ENCODE measurements at places on chromosomes 16 and 17.

GRCh38 chr16:85903559-85903958 lies 4.6 kb downstream of the IRF8 start:
- no peak for DNase-seq

- DNase-seq: no peak
Measured at GRCh38 chr17:21382560-21383495, 6.7 kb downstream of the KCNJ12 start.

DNA sequence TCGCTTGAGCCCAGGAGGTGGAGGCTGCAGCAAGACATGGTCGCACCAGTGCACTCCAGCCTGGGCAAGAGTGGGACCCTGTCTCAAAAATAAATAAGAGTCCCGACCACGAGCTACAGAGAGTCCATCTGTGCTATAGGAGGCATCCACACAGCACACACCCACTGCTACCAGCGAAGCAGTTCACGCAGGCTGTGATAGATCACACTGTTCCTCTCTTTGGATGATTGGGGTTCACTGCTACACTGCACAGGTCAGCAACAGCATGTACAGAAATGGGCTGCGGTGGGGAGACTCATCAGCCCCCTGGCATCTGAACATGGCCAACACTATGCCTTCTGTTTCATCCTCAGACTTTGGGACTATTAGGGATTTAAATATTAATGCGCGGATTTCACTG lies 33.8 kb downstream of the PMM2 start:
- DNase-seq: no peak

GRCh38 chr17:4220655-4221054 lies 43.1 kb downstream of the ANKFY1 start:
- peak; percentile 18 for DNase-seq

- no peak for DNase-seq
Measured at GRCh38 chr17:40351359-40352236, 12.9 kb downstream of the GJD3 start.

- DNase-seq: no peak
Measured at GRCh38 chr16:48433116-48433849, 48.1 kb upstream of the SIAH1 start.

GRCh38 chr17:79607940-79608623 lies 2.8 kb downstream of the RBFOX3 start:
- peak; percentile 33 for DNase-seq

GRCh38 chr16:23515881-23516280 lies 5.6 kb upstream of the GGA2 start:
- DNase-seq: no peak

DNA sequence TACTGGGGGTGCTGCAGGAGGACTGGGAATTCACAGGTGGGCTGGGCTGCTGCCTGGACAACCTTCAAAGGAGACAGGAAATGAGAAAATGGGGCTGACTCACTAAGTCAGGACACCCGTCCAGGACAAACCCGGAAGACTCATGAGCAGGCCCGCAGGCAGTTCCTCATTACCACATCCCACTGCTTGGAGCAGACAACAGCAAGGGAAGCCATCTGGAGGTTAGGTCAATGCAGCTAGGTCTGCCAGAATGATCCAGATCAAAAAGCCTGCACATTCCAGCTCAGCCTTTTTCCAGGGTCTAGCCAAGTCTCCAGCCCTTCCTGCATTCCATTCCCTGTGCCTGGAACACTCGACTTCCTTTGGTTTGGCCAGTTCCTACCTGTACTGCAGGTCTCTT lies 536.5 kb upstream of the CDH11 start:
- DNase-seq: no peak

- DNase-seq: no peak
Measured at GRCh38 chr16:1283996-1284616, 25.3 kb upstream of the UBE2I start.

DNA sequence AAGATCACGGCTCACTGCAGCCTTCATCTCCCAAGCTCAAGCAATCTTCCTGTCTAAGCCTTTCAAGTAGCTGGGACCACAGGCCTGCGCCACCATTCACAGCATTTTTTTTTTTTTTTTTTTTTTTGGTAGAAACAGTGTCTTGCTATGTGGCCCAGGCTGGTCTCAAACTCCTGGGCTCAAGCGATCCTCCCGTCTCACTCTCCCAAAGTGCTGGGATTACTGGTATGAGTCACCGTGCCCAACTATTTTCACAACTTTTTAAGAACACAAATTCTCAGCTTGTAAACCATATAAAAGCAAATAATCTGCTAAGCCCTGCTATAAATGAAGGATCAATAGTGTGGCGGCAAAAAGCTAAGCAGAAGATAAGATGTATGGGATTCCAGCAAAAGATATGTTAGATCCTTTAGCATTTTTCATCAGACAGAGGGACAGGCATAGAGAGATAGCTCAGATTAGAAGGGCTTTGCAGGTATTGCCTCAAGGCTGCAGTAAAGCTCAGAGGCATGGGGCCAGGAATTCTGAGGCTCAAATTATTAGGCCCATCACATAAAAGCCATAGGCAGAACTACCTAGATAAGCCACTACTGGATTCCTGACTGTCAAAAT lies 55.1 kb downstream of the EMP2 start:
- no peak for DNase-seq

GRCh38 chr16:74455213-74455612 lies 33.9 kb upstream of the CLEC18B start:
- no peak for DNase-seq

- no peak for DNase-seq
Measured at GRCh38 chr16:67805718-67806427, 487 bp downstream of the RANBP10 start.

DNA sequence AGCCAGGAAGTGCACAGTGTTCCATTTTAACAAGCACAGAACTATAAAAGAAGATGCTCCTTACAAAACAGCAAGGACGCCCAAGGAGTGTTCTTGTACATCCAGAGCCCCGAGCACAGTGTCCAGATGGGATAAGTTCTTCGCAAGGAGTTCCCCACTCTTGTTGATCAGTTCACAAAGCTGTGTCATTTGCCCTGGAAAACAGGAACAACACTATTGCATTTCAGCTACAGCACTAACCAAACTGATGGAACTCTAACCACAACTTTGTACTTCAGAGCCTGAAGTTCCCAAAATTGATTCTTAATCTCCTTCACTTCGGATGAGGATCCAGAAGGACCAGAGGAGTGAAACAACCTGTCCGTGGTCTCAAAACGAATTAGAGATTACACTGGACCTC lies 5.1 kb downstream of the COPS3 start:
- no peak for DNase-seq

DNA sequence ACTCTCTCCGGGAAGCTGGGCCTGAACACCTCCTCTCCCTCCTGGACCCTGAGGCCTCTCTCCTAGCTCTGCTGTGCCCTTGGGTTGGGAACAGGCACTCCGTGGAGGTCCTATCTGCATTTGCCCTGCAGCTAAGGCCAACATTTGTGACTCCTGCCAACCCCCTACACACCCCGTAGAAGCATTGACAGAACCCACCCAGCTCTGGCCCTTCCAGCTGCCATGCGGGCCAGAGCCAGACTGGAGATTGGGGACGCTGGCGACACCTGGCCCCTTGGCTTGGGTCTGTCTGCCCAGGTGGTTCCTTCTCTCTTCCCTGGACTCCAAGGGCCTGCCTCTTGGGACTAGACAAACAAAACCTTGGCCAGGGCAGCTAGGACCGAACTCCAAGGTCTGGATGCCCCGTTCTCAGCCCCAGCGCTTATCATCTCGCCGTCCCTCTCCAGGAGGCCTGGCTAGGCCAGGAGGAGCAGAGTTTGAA lies 644 bp upstream of the RHBDF2 start:
- no peak for DNase-seq

- DNase-seq: no peak
Measured at GRCh38 chr16:54504372-54504771, 217.8 kb upstream of the IRX3 start.

- peak; percentile 94 for DNase-seq
Measured at GRCh38 chr17:39636927-39637736, at the start of gene STARD3. Gene STARD3 (plus strand): TSS chr17:39637144. CDS start chr17:39653532, 16,388 bp downstream.

DNA sequence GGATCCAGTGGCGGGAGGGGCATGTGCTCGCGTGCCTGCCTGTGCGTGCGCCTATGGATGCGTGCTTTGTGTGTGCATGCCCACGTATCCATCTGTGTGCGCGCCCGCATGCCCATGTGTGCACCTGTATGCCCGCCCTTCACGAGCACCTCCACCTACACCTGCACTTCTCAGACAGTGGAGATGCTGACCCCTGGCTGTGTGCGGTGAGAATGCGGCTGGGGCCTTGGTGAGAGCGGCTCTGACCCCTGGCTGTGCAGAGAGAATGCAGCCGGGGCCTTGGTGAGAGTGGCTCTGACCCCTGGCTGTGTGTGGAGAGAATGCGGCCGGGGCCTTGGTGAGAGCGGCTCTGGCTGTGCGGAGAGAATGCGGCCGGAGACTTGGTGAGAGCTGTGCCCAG lies 33.9 kb downstream of the AXIN1 start:
- DNase-seq: no peak

GRCh38 chr16:29312835-29313558 lies 93.5 kb downstream of the NPIPB11 start:
- DNase-seq: no peak

DNA sequence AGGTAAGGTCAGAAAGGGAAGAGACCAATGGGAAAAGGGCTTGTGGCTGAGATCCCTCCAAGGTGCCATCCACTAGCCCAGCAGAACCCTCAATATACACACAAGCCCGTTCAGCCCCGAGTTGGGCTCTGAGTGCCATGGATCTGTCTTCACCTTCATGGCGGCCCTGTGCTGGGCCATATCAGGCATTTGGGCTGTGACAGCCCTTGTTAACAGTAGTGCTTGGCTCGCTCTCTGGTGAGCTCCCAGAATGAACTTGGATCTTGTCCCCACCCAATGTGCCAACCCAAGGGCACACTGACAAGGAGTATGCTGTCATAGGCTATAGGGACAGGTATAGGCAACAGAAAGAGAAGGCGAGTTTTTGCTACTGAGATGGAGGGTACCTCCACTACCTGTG lies 182.7 kb downstream of the ZFHX3 start:
- DNase-seq: no peak

- DNase-seq: no peak
Measured at GRCh38 chr17:29059281-29059680, 16.3 kb downstream of the PIPOX start.

GRCh38 chr16:27544671-27545070 lies 5.0 kb downstream of the GTF3C1 start:
- no peak for DNase-seq

GRCh38 chr16:8853150-8853549 lies 15.7 kb downstream of the CARHSP1 start:
- DNase-seq: no peak

GRCh38 chr17:79622776-79623175 lies 11.9 kb upstream of the RBFOX3 start:
- DNase-seq: no peak

GRCh38 chr16:48613061-48613957 lies 3.3 kb upstream of the N4BP1 start:
- DNase-seq: peak; percentile 82

DNA sequence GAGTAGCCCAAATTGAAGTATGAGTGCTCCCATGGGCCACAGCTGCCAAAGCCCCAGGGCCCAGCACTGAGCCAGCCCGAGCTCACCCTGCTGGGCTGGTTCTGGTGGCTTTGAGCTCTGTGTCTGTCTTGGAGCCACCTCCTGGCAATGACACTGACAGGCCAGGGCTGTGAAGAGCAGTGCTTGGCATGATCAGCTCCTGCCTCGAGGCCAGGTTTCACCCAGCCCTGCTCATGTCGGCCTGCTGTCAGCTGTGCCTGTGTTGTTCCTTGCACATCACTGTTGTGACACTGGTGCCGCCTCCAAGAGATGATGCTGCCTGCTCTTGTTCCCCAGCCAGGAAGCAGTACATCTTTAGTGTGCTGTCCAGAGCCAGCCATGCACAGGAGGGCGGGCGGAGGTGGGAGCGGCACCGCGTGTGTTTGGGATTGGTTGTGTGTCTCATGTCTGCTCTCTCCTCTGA lies 26.0 kb downstream of the PLD6 start:
- peak; percentile 50 for DNase-seq

DNA sequence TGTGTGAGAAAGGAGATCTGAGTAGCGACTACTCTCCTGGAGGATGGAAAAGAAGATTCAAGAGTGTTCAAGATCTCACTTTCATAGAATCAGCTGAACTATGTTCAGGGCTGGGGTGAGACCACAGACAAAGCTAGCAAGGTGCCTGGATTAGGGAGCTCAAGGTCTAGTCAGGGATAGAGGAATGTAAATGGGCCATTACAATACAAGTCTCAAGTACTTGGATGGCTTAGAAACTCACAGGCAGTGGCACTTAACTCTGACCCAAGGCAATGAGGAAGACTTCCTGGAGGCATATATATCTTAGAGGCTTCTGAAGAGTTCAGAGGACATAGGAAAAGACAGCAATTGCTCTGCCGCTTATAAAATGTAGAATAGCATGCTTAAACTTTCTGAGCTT lies 184.9 kb upstream of the CDH11 start:
- DNase-seq: no peak

- DNase-seq: no peak
Measured at GRCh38 chr17:79946352-79947231, 89.1 kb downstream of the TBC1D16 start.

- DNase-seq: no peak
Measured at GRCh38 chr17:29590411-29591145, 1.1 kb upstream of the GIT1 start.

DNA sequence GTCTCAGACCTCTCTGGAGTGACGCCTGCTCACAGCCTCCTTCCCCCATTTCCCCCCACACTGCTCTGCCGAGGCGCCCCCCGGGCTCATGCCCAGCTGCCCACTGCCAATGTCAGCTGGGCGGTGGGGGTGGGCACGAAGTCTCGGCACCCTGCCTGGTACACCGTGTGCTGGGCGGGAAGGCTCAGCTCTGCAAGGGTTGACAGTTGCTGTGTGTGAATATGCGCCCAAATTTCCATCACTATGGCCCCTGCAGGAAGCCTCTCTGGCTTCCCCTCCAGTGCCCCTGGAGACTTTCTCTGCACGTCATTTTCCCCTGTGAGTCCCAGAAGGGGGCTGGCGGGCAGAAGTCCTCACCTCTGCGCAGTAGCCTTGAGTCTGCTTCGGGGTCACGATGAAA lies 11.6 kb upstream of the CAMKK1 start:
- no peak for DNase-seq

DNA sequence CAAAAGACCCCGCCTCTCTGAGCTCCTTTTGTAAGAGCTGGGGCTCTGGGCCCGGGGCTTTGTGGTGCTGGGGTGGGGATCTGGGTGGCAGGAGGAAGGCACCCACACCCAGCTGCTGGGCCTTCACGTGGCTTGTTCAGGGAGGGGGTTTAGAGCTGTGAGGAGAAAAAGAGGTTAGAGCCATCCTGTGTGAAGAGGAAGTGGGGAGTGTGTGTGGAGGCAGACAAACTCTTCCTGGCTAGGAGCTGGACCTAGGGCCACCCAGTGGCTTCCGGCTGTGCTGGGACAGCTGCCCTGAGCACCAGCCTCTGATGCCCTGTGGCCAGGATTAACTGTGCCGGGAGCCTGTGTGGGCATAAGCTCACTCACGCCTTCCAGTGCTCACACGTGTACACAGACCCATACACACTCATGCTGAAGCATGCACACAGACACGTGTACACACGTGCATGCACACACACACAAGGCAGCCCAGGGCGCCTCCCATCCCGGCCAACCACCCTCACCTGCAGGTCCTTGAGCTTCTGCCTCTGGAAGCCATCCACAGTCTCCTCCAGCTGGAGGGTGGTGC lies 7.4 kb downstream of the CIBAR2 start:
- DNase-seq: peak; percentile 59
